CD4-positive, alpha-beta T cell treated with Interleukin-21 for 1 hour (primary cell): ENCODE measurements at places on chromosomes 13 and 19.

DNA sequence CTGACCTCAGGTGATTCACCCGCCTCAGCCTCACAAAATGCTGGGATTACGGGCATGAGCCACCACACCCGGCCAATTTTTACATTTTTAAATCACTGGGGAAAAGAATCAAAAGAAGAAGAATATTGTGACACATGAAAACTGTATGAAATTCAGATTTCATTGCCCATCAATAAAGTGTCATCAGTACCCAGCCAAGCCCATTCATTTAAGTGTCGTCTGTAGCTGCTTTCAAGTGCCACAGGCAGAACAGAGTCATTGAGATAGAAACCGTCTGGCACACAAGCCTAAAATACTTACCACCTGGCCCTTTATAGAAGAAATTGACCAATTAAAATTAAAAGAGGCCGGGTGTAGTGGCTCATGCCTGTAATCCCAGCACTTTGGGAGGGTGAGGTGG is 15.3 kb downstream of the COLGALT1 start:
- no peak for DNase-seq

GRCh38 chr19:32313569-32314265 is 31.7 kb upstream of the ZNF507 start:
- DNase-seq = no peak

DNA sequence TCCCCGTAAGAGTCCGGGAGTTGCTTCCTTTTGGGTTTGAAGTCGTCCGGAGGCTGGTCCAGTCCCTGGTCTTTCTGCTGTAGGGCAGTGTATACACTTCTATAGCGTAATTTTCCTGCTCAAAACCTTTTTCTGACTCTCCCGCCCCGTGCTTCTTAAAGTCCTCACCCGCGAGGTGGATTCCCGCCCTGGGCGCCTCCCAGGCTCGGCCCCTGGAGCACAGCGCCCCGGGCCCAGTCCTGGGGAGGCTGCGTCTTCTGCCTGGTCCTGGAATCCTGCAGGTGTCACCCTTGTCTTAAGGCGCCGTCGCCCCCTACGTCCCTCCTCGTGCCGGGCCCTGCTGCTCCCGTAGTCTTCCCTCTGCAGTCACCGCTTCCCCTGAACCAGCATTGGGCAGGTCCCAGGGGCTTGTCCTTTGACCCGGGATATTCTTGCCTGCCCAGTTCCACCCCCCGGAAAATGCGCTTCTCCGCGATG is 34.4 kb upstream of the ZNF808 start:
- no peak for DNase-seq

DNA sequence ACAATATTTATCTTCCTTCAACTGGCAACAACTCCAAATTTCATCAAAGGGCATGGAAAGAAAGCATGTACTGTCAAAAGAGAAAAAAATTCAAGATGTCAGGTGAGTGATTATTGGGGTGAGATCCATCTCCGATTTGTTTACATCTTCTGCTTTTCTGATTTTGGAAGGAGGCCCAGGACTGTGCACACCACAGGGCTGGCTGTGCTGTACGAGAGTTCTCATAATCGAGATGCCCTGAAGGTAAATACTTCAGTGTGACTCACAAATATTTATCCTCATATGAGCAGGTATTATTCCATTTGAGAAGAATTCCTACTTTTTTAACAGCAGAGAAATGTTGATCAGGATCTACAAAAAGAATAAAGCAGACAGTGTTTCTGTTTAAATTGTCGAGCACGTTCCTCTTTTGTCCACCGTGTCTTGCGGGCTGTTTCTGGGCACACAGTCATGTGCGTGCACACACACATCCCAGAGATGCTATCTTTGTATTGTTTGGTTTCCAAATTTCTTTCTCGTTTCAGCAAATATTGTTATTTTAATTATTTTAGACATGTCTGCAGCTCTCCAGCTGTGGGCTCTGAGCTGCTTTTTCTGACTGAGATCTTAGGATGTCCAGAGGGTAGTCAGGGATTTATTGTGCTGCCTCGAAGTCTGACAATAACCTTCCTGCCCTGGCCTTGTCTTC is 103.8 kb downstream of the KL start:
- no peak for DNase-seq

- DNase-seq = no peak
These were observed 13.4 kb upstream of the RSPH6A start for GRCh38 chr19:45828523-45828922.

GRCh38 chr13:51518827-51519226 is 65.4 kb upstream of the WDFY2 start:
- no peak for DNase-seq

GRCh38 chr19:18098891-18099622 is 1.5 kb downstream of the MAST3 start:
- peak; percentile 61 for DNase-seq

GRCh38 chr19:49463960-49464740 is 9.9 kb upstream of the FLT3LG start:
- no peak for DNase-seq

DNA sequence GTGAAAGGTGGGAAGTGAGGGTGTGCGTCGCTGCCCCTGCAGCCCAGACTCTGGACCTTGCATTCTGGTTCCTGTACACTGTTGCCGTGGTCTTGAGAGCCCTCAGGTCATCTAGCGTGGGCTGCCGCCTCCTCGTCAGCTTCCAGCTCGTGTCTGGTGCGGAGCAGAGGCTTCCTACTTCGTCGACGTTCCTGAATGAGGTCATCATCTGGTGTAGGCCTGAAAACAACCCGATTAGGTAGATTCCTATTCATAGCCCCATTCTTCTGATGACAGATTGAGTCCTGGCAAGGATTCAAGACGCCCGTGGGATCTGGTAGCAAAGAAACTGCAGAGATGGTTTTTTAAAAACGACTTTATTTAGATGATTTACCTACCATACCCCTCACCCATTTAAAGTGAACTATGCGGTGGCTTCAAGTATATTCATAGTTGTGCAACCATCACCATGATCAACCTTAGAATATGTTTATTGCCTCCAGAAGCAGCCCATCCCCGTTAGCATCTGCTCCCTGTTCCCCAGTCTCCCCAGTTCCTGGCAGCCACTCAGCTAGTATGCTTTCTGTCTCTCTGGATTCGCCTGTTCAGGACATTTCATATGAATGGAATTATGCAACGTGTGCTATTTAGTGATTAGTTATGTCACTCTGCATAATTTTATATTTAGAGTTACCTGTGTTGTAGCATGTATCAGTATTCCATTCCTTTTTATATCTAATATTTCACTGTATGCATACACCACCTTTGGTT is 13.8 kb downstream of the NAXD start:
- DNase-seq = no peak

DNA sequence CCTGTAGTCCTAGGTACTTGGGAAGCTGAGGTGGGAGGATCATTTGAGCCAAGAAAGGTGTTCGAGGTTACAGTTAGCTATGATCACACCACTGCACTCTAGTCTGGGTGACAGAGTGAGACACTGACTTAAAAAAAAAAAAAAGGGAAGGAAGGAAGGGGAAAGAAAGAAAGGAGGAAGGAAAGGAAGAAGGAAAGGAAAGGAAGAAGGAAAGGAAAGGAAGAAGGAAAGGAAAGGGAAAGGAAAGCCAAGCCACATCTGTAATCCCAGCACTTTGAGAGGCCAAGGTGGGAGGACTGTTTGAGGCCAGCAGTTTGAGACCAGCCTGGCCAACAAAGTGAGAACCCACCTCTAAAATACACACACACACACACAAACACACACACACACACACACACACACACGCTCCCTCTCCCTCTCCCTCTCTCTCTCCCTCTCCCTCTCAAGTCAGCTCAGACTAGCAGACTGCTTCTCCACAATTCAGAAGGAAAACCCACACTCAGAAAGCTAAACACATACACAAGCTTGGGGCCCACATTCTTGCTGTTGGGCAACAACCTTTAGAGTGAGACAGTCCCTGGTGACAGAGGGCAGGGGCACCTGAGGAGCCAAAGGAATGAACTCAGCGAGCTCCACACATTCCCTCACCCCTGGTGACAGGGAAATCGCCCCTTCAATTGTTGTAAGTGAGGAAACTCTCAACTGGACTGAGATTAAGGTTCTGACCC is 2.7 kb downstream of the ZNF709 start:
- DNase-seq = no peak
